ENCODE measurements at places on chromosomes 3 and 15.

DNA sequence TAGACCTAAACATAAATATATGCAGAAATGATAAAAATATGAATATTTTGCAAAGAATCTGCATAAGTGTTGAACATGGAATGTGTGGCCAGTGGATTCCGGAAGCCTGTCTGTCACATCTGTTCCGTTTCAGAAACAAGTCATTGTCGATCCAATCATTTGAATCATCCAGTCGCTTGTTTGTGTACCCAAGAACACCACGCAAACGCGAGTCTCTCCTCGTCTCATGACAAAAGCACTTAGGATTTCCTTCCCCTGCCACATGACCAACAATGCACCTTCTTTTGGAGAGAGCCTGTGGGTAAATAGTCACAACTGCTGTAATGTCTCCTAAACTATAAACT is 80.2 kb downstream of the FMN1 start:
- no peak for DNase-seq

GRCh38 chr3:140844072-140844471 is 97.6 kb upstream of the SLC25A36 start:
- no peak for DNase-seq

DNA sequence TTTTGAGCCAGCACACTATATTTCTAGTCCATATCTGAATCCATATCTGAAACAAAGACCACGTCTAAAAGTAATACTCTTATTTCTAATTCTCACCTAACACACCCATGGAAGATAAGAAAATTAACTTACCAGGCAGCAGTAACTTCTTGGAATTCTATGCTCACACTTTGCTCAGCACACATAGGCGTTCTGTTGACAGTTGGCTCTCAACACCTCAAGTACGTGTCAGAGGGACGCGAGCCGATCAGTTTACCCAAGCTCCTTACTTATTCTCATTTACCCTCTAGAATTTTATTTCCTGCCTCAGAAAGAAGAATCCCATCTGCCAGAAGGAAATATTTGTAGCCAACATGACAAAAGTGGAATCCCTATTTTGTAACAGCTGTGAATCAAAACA is 911.9 kb downstream of the FHIT start:
- no peak for DNase-seq

GRCh38 chr3:189690237-189690636 is 59.0 kb downstream of the TP63 start:
- DNase-seq: no peak

DNA sequence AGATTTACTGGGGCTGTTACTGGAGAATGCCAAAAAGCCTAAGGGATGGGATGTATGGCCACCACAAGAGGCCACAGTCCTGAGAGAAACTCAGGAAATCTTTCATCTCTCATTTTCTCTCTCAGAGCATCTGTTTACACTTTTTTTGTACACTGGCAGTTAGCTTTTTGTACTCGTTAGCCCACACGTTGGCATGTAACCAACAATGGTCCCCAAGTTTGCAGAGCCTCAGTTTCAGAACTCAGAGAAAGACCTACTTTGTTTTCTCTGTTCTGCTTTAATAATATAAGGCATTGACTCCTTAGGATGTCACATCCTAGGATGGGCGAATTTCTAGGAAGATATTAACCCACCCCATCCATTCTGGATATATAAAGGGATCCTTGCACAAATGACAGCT is 183.5 kb downstream of the SUCNR1 start:
- DNase-seq: no peak

DNA sequence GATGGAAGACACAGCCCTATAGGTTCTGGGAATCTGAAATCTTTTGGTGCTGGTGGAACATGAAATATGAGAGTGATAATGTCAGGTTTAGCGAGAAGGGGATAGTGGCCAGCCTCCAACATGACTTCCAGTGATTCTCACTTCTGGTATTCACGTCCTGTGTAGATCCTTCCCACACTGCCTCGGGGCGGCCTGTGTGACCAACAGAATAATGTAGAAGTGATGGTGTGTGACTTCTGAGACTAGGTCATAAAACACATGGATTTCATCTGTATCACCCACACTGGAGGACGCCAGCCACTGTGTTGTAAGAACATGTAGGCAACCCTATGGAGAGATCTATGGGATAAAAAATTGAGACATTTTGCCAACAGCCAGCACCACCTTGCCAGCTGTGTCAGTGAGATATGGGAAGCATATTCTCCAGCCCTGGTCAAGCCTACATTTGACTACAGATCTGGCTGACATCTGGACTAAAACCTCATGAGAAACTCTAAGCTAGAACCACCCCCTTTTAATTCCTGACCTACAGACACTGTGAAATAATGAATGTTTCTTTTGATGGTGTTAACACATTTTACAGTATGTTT is 25.5 kb upstream of the NUDT16 start:
- DNase-seq: no peak

DNA sequence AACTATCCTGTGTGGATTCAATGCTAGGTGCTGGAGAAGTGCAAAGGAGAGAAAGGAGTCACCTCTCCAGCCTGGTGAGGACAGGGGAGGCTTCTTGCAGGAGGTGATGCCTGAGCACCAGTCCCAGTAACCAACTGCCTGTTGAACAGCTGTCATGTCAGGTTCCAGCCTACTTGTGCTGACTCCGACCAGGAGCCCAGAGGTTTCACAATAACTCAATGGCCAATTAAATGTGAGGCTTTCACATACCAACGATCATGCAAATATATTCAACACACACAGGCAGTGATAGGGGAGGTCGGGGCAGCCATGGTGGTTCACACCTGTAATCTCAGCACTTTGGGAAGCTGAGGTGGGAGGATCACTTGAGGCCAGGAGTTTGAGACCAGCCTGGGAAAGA is 7.7 kb downstream of the SORD start:
- DNase-seq: no peak

DNA sequence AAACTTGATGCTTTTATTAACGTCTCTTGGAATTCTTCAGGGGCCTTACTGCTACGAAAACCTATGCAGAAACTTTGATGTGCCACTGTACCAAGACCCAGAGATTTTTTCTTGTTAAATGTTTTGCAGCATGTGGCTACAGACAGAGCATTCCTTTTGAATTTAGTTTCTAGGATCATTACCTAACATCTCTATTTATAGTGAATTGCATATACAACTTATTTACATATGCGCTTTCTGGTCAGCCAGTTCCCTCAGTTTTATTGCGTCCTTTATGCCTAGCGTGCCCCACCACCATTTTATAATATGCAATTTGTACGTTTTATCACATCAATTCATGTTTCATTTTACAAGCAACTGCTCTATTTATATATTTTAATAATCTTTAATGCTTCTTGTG is 46.2 kb upstream of the AGTR1 start:
- no peak for DNase-seq

DNA sequence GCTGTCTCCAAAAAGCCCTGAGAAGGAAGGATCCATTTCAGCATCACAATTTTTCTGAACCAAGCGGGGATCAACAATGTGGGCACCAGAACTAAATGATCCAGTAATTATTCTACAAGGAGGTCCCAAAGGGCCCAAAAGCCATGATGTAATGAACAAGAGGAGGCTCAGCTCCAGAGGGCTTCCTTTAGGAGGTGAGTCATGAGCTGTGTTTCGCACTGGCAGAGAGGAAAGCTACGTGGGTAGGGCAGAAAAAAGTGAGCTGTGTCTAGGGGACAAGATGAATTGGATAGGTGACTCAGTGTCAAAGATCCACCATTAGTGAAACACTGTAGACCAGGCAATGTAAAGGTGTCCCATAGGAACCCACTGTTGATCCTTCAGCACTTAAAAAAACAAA is 113.4 kb downstream of the RORA start:
- DNase-seq: no peak

DNA sequence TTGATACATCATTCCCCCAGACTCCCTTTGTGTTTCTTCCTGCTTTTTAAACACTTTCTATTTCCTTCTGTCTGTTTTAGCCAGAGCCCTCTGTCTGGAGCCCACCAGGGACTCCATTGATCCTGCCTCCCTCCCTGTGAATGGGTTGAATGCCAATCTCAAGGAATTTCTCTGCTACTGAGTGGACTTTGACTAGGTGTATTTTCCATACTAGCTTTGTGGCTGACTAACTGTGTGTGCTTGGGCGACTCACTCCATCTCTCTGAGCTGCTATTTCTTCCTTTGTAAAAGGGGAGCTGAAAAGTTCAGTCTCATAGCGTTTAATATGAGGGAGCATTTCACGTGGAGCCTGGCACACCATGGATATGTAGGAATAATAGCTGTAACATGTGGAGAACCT is 98.8 kb downstream of the EEFSEC start:
- DNase-seq: no peak

DNA sequence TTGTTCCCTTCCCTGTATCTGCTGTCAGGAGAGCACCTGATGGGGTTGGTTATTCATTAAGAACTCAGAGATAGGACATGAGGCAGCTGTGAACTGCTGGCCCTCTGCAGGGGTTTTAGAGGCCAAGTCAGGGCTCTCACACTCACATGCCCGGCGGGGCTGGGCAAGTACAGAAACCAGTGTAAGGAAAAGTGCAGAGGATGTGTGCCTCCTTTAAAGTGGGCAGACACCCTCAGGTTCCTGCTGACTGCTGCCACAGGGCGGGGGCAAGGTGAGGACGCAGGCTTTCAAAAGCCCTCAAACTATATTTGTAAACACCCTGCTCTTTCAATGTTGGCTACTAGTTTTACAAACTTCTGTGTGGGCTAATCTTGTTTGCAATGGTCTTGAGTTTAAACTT is 22.4 kb downstream of the CXCR6 start:
- DNase-seq: peak; percentile 47

DNA sequence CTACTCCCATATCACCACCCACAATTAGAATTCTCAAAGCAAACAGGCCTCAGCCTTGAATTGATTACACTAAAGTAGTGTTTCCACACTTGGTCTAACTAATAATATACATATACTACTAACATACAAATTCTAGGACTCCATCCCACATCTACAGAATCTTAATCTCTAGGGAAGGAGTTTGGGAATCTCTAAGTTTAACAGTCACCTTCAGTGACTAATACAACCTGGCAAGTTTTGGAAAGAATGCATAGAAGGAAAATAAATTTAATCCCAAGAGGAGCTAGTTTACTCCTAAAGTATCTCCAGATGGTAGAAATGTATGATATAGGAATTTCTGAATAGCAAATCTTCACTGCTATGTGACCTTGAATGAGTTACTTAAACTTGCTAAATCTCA is 9.1 kb downstream of the CLPX start:
- DNase-seq: no peak

DNA sequence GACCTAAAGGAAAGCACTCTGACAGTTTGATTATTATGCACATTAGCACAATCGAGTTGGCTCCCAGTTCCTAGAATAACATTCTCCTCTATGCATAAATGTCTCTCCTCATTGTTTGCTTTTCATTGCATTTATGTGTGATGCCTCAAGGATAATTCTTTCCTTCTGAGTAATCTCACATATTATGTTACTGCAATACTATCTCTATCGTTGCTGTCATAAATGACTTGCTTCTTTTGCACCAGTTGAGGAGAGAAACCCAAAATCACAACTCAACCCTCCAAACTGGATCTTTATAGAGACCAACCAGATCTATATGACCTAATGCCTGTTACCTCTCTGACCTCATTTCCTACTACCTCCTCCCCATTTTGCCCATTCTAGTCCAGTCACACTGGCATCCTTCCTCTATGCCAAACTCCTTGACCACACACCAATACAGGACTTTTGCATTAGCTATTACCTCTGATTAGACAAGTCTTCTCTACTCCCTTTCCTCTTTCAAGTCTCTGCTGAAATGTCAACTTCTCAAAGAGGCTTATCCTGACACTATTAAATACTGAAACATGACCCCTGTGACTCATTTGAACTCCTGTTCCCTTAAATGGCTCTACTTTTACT is 1026.0 kb downstream of the TUSC7 start:
- no peak for DNase-seq

- DNase-seq: no peak
These were observed 156.3 kb upstream of the TMC3 start for GRCh38 chr15:81530271-81530691.

Data from stimulated activated CD8-positive, alpha-beta memory T cell treated with anti-CD3 and anti-CD28 coated beads, Interleukin-4, amount 100 ng/mL, for 48 hours (primary cell).